Colonic mucosa (tissue), 4 donors: ENCODE measurements at places on chromosomes 4 and X.

DNA sequence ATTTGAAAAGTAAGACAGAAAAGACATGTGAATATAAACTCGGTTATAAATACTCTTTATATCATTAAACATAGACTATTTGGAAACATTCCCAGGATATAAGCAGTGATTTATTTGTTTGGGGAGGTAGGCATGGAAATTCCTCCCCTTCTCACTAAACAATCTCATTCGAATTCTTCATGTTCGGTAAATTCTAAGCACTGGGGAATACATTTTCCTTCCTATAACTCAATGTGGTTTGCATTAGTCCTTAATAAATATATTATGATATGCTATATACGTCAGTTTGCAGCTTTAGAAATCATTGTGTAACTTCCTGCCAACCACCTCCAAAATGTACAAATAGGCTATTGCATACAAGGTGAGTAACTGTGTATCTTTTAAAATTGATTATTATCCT, 99.6 kb downstream of the UGT8 start:
- DNase-seq = no peak

- DNase-seq = no peak
These were observed 88.4 kb downstream of the PPP3CA start for GRCh38 chr4:101258883-101259282.

GRCh38 chr4:173513651-173514050, 16.4 kb downstream of the HAND2 start:
- DNase-seq = no peak

- DNase-seq = no peak
These were observed 171.9 kb downstream of the TMA16 start for GRCh38 chr4:163666332-163666873.

DNA sequence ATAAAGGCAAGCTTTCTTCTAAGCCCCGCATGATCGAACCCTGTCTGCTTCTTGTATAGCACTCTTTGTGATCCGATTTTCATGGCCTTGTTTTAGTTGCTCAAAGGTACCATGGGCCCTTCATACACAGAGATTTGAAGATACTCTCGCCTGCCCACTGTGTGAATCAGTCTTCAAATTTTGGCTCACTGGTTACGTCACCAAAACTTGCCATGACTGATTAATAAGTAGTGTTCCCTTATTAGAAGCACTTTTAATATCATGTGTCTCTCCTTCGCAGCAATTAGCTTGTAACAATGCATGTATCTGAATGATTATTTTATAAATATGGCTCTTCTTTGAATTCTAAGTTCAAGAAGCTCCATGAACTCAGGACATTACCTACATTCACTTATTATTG, 880.5 kb downstream of the STPG2 start:
- DNase-seq = no peak

GRCh38 chrX:32421266-32421665, 790.1 kb downstream of the DMD start:
- DNase-seq = no peak

- no peak for DNase-seq
These were observed 568.8 kb downstream of the PPARGC1A start for GRCh38 chr4:23320931-23321587.

GRCh38 chrX:72094894-72095293, 36.8 kb downstream of the RTL5 start:
- DNase-seq = no peak

DNA sequence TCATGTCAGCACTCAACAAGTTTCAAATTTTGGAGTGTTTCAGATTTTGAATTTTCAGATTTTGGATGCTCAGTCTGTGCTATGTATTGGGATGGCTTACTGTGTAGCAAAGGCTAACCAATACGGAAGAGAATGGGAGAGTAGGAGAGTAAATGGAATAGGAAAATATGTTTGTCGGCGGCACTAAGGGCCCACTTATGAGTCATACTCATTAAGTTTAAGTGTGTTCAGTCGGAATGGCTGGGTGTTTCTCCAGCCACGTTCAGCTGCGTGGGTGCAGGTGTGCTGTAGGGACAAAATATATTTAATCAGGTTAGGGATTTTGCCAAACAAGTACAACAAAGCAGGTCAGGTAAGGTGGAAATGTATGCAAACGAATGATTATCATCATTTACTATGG, 13.6 kb downstream of the FTHL17 start:
- no peak for DNase-seq
